ENCODE measurements at places on chromosomes 5 and 9. TPM values are rescaled to one million over a fixed set of nuclear protein-coding genes. Genes with fewer than 3 reads are reported as not detected.

DNA sequence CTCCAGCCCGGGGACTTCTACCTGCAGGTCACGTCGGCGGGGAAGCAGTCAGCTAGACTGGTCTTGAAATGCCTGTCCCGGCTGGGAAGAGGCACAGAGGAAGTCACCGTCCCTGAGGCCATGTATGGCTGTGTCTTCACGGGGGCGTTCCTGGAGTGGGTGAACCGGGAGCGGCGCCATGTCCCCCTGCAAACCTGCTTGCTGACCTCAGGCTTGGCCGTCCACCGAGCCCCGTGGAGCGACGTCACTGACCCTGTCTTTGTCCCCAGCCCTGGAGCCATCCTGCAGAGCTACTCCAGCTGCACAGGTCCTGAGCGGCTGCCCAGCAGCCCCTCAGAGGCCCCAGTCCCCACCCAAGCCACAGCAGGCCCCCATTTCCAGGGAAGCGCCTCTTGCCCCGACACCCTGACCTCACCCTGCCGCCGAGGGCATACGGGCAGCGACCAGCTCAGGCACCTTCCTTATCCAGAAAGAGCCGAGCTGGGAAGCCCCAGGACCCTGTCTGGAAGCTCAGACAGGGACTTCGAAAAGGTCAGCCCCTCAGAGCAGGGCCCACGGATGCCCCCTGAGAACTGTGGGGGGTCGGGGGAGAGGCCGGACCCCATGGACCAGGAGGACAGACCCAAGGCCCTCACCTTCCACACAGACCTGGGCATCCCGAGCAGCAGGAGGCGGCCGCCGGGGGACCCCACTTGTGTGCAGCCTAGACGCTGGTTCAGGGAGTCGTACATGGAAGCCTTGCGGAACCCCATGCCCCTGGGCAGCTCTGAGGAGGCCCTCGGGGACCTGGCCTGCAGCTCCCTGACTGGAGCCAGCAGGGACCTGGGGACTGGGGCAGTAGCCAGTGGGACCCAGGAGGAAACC, 47.8 kb downstream of the PLEKHG4B start:
- DNase-seq: no peak

- DNase-seq: no peak
Observed at GRCh38 chr5:109485030-109485429, 75.3 kb upstream of the PJA2 start.

GRCh38 chr9:92147852-92148180, 32.6 kb upstream of the SPTLC1 start:
- no peak for DNase-seq

Gene CKMT2
- total RNA-seq: 0.07 TPM

- DNase-seq: no peak
Observed at GRCh38 chr5:10244342-10244944, 5.2 kb downstream of the ATPSCKMT start.

DNA sequence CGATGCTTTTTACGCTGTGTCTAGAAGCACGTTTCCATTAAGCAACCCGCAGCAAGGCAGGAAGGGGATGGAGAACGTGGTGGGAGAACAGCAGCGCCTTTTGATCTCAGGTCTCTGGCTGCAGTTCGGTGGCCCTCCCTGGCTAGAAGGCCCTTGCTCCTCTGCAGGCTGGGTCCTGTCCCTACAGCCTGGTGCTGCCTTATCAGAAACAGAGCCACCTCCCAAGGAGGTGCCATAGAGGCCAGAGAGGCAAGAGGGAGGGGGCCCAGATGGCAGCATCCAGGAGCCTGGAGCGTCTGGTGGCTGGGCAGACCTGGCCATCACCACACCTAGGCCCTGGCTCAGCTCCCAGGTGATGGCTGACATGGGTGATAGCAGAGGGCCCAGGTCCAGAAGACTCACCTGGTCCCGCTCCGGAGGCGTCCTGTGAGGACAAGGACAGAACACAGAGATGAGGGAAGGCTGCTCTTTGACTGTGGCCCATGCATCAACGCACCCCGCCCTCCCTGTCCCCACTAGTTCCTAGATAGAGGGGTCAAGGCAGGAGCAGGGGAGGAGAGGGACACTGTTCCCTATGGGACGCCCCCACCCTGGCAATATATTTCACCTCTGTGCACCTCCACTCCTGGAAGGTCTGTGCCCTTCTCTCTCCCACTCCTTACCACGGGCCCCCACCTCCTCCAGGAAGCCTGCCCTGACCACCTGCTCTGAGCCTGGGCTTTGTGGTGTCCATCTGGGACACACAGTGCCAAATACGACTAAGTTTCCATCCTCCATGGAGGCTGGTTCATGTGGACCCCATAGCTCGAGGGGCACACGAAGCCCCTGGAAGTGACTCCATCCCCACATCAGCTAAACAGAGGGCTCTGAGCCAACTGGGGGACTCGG, 41.6 kb upstream of the SARDH start:
- no peak for DNase-seq

Gene ESM1
- 764 TPM for total RNA-seq

Gene SPINK7
- total RNA-seq: not detected

Gene LHX6
- 0.14 TPM for total RNA-seq
